ENCODE measurements at places on chromosomes 12 and 14. TPM values are rescaled to one million over a fixed set of nuclear protein-coding genes. Genes with fewer than 3 reads are reported as not detected.

The CLECL1 gene
- not detected for total RNA-seq

The FERMT2 gene
- total RNA-seq: 44.4 TPM

The PABPN1 gene
- 159 TPM for total RNA-seq

The VRTN gene
- not detected for total RNA-seq

The LMBR1L gene
- 12.8 TPM for total RNA-seq

The INTS13 gene
- 32.9 TPM for total RNA-seq

The BDKRB2 gene
- 3.2 TPM for total RNA-seq

The TMEM121 gene
- 8.9 TPM for total RNA-seq
